ENCODE measurements at places on chromosomes 2 and 18. TPM values are rescaled to one million over a fixed set of nuclear protein-coding genes. Genes with fewer than 3 reads are reported as not detected.

Gene REG3G
- not detected for total RNA-seq

Gene RESP18
- total RNA-seq, result not detected

Gene IL1B
- 1.4 TPM for total RNA-seq

Gene ANKRD53
- not detected for total RNA-seq

Gene COPS8
- total RNA-seq, result 64.7 TPM

Gene DSC1
- 0.09 TPM for total RNA-seq

Gene APOB
- not detected for total RNA-seq

Gene GPBAR1
- total RNA-seq, result 0.20 TPM

Gene RAB31
- total RNA-seq, result 51.0 TPM

Gene TMEM198
- 5.8 TPM for total RNA-seq

Gene XIRP2
- not detected for total RNA-seq

Gene SIX2
- 11.9 TPM for total RNA-seq

Gene CD207
- not detected for total RNA-seq

Gene SETBP1
- total RNA-seq, result 9.0 TPM

Gene EIPR1
- 40.6 TPM for total RNA-seq

Gene AOX1
- 5.1 TPM for total RNA-seq

Gene CPLX4
- not detected for total RNA-seq

Gene PLEKHA3
- 35.7 TPM for total RNA-seq

Gene CCDC178
- total RNA-seq, result not detected

Gene TTLL4
- total RNA-seq, result 57.1 TPM

Gene SATB2
- total RNA-seq, result 7.8 TPM

Gene DPP4
- 0.35 TPM for total RNA-seq

Gene AFG3L2
- 71.1 TPM for total RNA-seq

Gene CYP20A1
- total RNA-seq, result 6.9 TPM

All from PC-9 (cell line).